ENCODE measurements at places on chromosomes 16 and 17.

- no peak for ATAC-seq
These were observed 15.9 kb downstream of the CYB561 start for GRCh38 chr17:63430223-63430622.

- no peak for ATAC-seq
These were observed 3.6 kb downstream of the SDK2 start for GRCh38 chr17:73640691-73641090.

- no peak for ATAC-seq
These were observed 14.4 kb downstream of the TENT4B start for GRCh38 chr16:50167556-50167955.

GRCh38 chr16:75227361-75228142 lies 8.8 kb downstream of the CTRB1 start:
- ATAC-seq = no peak

GRCh38 chr17:56119191-56119590 lies 34.1 kb upstream of the ANKFN1 start:
- no peak for ATAC-seq

- no peak for ATAC-seq
These were observed 2.0 kb upstream of the PLA2G15 start for GRCh38 chr16:68242926-68243858.

GRCh38 chr16:14148569-14148968 lies 77.5 kb downstream of the MRTFB start:
- no peak for ATAC-seq

GRCh38 chr17:75822119-75822799 lies 21.9 kb downstream of the UNC13D start:
- peak; percentile 31 for ATAC-seq

GRCh38 chr17:31529841-31530251 lies 138.4 kb downstream of the RAB11FIP4 start:
- ATAC-seq = no peak

GRCh38 chr17:7177191-7177953 lies 1.8 kb downstream of the ASGR1 start:
- peak; percentile 74 for ATAC-seq

All from activated T-helper 17 cell treated with anti-CD3 and anti-CD28 coated beads, Interleukin-2, amount 50 U/mL, for 72 hours (primary cell).